ENCODE measurements at places on chromosomes 5 and 9. TPM values are rescaled to one million over a fixed set of nuclear protein-coding genes. Genes with fewer than 3 reads are reported as not detected.

GRCh38 chr9:132919614-132920268 lies 24.7 kb downstream of the TSC1 start:
- DNase-seq = no peak

DNA sequence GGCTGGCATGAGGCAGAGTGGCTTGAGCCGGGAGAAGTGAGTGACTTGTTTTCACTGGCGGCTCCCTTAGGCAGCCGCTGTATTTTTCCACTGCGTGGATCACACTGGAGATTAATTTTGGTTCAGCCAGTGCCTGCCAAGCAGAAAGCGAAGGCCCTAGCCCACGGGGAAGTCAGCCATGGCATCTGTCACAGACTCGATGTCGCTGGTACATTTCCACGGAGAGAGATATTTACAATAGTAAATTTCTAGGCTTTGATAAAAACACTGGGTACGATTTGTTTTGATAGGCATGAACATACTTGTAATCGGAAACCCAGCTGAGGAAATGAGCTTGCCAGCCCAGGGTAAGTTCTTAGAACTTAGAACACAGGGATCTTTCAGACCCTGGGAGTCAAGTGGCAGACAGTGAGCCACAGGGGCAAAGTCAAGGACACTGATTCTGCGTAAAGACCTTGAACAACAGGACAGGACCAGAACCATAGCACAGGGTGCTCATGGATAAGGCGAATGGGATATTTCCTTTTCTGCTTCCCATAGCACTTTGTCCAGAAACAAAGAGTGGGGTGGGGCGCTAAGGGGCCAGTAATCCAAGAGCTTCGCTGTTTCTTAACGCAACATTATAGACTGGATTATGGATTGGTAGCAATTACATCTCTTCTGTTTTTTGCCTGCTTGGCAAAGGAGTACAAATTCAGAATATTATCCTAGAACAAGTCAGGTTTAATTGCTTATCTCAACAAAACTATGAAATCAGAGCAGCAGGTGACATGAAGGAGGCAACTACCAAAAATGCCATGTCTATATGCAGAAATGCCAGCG lies 4.5 kb downstream of the DUSP1 start:
- DNase-seq = peak; percentile 83

DNA sequence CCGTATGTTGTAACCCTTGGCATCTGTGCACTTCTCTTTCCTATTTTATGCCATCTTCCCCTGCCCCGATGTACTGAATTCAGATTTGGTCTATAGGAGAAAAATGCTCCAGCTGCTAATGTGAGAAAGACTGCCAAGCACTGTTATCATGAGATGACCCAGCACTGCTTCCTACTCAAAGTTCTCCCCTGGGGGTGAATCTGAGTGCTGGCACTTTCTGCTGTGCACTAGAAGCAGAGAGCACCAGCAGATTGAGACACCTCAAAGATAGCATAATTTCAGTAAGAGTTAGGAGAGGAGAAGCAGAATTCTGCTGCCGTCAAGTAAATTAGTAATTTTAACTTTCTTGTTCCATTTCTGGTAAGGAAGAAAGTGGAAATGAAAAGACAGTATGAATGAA lies 92.8 kb upstream of the ACOT12 start:
- no peak for DNase-seq

Gene DIPK1B
- 23.2 TPM for total RNA-seq

Gene FUT7
- total RNA-seq = not detected

Gene CAPSL
- not detected for total RNA-seq

Gene CCDC171
- total RNA-seq = 2.0 TPM

Gene PTGDS
- 5.6 TPM for total RNA-seq

Gene RMND5B
- total RNA-seq = 15.7 TPM

DNA sequence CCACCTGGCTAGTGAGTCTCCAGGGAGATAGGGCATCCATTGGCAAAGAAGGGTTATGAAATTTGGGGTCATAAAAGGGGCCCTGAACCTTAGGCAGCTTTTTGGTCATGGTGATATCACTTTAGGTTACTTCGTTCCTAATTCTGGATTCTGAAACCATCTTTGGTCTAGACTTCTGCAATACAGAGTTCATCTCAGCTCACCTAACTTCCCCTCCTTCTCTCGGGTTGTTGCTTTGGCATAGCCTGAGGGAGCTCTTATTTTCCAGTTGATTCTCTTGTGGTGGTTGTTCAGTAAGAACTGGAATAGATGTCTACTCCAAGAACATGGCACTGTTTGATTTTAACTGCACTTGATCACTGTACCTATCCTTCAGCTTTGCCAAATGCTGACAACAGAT lies 148.9 kb upstream of the RUSC2 start:
- DNase-seq = no peak

DNA sequence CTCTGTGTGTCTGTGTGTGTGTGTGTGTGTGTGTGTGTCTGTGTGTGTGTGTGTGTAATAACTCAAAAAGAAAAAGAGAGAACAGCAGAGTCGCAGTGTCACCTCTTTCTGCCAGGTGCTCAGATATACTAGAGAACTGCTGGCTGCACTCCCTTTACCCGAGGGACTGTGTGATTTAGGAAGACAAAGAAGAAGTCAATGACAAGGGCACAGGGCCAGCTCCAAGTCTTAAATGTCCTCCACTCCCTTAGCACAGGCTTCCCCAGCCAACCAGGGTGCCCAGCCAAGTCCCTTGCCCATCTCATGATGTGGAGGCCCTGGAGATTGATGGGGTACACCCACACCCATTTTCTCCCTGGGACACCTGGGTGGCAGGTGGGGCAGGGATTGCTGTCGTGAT lies 8.7 kb downstream of the CCNJL start:
- DNase-seq = no peak

- no peak for DNase-seq
Observed at GRCh38 chr5:160462167-160462566, 40.5 kb downstream of the PTTG1 start.

DNA sequence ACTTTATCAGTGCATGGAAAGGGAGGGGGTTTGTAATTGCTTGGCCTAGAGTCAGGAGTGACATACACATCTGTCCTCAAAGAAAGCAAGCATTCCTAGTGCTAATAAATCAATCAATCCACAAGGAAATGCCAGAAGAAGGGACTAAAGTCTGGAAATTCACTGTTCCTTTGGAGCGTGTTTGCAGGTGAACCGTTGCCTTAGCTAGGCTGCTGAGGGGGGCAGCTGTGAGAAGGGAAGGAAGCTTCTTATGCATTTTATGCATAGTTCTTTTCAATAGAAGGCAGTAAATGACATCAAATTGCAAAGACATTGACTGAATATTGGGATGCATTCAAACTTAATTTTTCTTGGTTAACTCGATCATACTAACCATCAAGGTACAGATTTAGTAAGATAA lies 1092.5 kb upstream of the SEMA6A start:
- no peak for DNase-seq

- DNase-seq = no peak
Observed at GRCh38 chr9:37995348-37995737, 73.7 kb downstream of the SHB start.

DNA sequence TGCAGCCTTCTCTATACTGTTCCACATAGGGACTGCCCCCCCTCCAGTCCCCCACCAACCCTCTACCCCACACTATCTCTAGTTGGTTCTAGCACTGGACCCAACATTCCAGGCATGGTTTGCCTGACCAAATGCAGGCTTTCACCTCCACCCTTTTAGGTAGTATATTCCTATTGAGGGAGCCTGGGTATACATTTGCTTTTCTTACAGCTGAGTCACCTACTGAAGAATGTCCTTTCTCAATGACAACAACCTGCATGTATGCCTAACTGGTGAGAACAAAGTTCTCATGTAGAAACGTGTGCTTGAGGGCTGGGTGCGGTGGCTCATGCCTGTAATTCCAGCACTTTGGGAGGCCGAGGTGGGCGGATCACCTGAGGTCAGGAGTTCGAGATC lies 8.2 kb downstream of the TNIP1 start:
- DNase-seq = peak; percentile 86

GRCh38 chr5:132420706-132421272 lies 51.3 kb downstream of the SLC22A5 start:
- no peak for DNase-seq

- no peak for DNase-seq
Observed at GRCh38 chr5:2207109-2207399, 324.3 kb upstream of the IRX4 start.

Gene PCDHGB4
- 13.6 TPM for total RNA-seq

Gene PCDHA13
- 1.2 TPM for total RNA-seq

- no peak for DNase-seq
Observed at GRCh38 chr5:31218978-31219377, 25.5 kb downstream of the CDH6 start.

DNA sequence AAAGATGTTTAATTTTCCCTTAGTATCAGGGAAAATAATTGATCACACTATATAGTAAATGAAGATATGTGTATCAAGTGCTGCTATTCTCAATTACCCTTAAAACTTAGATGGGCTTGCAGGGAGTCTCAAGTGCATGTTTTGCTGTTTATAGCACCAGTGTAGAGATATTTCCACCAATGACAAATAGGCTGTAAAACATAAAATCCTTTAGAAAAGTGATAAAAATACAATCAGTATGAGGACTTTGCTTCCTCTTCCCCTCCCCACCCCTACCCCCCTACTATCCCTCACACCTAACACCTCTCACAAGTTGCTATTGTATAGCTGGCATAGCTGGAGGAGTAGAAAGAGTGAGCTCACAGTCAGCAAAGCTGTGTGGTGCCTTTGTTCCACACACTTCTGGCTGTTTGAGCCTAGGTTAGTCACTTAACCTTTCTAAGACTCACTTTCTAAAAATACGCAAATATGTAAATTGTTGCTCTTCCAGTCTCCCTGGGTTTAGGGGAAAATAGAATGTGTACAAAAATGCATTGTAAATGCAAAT lies 93.1 kb downstream of the PDE4D start:
- DNase-seq = no peak

GRCh38 chr5:151345808-151346478 lies 1.4 kb downstream of the SLC36A2 start:
- DNase-seq = peak; percentile 10

GRCh38 chr5:179866241-179867078 lies 7.8 kb upstream of the MRNIP start:
- DNase-seq = no peak

- DNase-seq = no peak
Observed at GRCh38 chr9:12544700-12545099, 148.5 kb upstream of the TYRP1 start.

Gene RELL2
- 12.9 TPM for total RNA-seq

DNA sequence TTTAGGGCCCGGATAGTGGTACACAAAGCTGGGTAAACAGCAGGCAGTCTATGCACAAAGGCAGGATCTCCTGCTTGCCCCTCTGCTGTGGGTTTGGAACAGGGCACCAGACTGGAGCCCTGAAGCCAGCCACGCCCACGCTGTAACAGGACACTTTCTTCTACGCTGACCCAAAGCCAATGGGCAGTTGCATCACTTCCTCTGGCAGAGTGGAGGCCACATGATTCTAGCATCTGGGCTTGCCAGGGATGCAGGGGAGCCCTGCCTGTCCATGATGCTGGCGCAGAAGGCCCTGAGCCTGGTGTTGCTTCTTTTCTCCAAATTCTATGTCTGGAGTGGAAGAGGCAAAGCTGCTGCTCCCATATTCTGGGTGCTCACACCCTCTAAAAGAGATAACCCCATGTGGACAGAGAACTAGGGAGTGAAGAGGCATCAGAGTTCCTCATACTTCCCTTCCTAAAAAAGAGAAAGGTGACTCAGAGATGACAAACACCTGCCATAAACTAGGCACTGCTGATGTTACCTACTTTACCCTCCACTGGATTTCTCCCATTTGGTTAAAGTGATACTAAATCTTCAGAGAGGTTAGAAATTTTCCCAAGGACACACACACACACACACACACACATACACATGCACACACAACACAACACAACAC lies 260.3 kb upstream of the KLF4 start:
- DNase-seq = peak; percentile 93

- DNase-seq = no peak
Observed at GRCh38 chr5:176817841-176818377, 7.5 kb downstream of the UNC5A start.

Gene ADRA1B
- total RNA-seq = 1.9 TPM

Gene SPOCK1
- 71.0 TPM for total RNA-seq

Gene GRIN3A
- not detected for total RNA-seq

GRCh38 chr5:159471904-159472303 lies 141.6 kb upstream of the IL12B start:
- no peak for DNase-seq

GRCh38 chr5:9380109-9380508 lies 165.8 kb downstream of the SEMA5A start:
- peak; percentile 76 for DNase-seq

Gene WDR31
- 1.6 TPM for total RNA-seq

DNA sequence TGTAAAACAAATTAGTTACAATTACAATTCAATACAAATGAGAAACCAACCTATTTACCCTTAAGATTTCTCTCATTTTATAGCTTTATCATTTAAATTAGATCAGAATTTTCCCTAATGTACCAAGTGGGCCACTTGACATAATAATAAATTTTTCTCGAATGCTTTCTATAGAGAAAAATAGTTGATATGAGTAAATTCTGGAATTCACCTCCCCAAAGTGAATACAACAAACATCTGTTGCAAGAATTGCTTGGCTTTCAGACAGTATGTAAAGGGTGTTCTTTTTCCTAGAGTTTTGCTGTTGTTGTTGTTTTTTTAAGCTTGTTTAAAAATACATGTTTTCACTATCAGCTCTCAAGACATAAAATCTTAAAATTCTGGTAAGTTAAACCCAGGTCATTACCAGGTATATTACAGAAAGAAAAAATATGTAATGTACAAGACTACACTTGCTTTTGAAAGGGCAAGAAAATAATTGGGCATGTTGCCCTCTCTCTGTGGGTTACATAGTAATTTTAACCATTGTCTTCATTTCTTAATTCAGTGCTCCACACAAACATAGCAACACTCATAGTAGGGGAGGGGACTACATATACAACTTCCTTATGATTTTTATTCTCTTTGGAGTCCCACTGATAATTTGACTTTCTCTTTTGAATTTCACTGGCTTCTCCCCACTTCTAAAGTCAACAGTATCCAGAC lies 200.6 kb downstream of the ARL15 start:
- no peak for DNase-seq

DNA sequence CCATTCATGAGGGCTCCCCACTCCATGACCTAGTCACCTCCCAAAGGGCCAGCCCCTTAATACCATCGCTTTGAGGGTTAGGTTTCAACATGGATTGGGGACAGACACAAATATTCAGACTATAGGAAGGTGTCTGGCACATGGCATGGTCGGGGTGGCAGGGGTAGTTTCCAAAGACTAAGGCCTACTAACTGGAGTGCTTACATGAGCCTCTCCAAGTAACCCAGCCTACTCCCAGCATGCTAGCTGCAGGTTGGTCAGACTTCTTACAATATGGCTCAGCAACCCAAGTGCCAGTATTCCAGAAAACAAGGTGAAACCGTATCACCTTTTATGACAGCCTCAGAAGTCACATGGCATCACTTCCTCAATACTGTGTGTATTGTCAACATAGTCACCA lies 19.9 kb upstream of the OTULINL start:
- DNase-seq = no peak

Gene IQGAP2
- 1.9 TPM for total RNA-seq

GRCh38 chr5:38557308-38557710 lies 863 bp upstream of the LIFR start:
- no peak for DNase-seq

DNA sequence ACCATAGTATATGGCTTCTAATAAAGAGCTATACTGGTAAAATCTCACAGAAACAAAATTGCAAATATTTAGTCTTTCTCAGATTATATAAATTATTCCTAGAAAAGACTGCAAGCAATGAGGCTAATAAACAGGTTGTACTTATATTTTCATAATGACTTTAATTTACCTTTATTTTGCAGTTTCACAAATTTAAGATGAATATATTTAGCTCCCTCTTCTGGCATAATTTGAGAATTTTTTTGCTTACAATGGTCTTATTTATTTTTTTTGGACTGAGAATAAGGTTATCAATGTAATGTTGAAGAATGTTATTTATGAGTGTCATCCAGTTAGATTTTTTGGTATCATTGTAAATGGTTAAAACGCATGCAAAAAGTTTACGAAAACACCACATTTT lies 56.7 kb downstream of the PIK3R1 start:
- DNase-seq = no peak

Measured in astrocyte (in vitro differentiated cells and primary cell).